CD4-positive, alpha-beta T cell treated with Interleukin-10 for 1 hour (primary cell): ENCODE measurements at places on chromosomes 13 and 19.
A peak's percentile ranks its signal among the peaks of the same experiment; 100 is the strongest.

GRCh38 chr19:31268751-31269383 is 80.4 kb downstream of the TSHZ3 start:
- DNase-seq, result no peak

DNA sequence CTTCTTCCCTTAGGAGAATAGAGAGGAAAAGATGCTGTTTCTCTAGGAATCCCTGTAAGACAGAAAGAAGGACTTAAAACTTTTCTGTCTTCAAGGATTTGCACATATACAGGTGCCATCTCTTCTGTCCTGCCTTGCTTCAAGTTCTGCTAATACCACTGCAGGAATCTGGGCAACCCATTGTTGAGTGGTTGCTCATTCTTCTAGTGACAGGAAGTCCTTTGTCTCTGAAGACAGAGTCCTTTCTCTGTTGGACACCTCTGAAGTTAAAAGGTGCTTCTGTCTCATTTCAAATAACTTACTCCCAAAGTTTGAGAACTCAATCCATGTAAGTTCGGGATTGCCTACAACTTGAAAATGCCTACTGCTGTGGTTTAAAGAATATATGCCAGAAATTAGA is 114.4 kb upstream of the TMTC4 start:
- DNase-seq, result no peak

DNA sequence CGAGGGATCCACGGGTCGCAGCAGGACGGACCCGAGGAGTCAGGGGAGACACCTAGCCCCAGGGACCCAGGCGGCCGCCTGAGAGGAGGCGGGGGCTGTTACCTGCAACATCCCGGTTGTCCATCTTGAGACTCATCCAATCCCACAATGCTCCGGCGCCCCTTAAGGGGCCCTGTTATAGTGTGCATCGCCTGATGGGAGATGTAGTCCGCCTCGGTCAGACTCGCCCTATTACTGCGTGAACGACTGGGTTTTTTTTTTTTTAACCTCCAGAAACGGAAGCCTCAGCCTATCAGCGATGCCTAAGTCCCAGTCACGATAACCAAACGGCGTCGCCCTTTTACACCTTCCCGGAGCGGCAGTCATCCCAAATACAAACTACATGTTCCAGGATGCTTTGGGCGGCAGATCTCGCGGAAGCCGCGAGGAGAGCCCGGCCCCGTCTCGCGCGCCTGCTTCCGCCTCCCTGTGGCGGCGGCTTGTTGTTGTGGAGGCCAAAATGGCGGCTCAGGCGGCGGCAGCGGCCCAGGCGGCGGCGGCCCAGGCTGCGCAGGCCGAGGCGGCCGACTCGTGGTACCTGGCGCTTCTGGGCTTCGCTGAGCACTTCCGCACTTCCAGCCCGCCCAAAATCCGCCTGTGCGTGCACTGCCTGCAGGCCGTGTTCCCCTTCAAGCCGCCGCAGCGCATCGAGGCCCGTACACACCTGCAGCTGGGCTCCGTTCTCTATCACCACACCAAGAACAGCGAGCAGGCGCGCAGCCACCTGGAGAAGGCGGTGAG is at the start of the genes MAU2 and SUGP1:
Gene MAU2 (plus strand): TSS at position 469 of the 780 bp plus-strand sequence. CDS start 31 bp downstream, at position 500.
Gene SUGP1 (minus strand): TSS at position 149 of the 780 bp plus-strand sequence. CDS start 13 bp downstream, at position 136.
- peak; percentile 92 for DNase-seq

DNA sequence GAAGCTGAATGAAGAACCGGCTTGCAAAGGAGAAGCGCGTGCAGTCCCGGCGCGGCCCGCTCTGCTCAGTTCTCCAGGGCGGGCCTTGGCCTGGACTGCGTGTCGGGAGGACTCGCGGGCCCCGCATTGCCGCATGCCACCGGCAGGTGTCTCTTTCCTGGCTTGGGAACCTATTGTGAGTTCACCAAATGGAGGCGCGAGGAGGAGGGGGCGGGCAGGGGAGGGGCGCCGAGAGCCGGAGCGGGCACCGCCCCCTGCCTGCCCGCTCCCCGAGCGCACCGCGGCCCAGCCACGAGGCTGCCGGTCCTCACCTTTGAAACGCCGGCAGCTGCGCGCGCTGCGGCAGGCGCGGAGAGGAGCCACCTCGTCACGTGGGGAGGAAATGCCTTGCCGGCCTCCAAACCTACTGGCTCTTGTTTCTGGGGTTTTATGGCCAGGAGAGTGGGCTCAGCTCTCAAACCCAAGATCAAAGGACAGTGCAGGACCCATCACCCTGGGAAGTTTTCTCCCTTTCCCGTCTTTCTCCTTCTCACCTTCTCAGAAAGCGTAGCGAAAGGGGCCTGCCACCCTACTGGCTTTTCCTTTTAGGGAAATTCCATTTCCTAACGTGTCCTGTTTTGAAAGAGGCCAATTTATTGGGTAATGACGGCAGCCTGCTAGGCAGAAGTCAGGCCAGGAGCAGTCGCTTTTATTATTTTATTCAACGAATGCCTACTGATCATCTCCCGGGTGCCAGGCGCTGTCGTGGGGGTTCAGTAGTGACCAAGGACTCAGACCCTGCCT is 13.8 kb upstream of the UBE2L5 start:
- DNase-seq, result peak; percentile 94

DNA sequence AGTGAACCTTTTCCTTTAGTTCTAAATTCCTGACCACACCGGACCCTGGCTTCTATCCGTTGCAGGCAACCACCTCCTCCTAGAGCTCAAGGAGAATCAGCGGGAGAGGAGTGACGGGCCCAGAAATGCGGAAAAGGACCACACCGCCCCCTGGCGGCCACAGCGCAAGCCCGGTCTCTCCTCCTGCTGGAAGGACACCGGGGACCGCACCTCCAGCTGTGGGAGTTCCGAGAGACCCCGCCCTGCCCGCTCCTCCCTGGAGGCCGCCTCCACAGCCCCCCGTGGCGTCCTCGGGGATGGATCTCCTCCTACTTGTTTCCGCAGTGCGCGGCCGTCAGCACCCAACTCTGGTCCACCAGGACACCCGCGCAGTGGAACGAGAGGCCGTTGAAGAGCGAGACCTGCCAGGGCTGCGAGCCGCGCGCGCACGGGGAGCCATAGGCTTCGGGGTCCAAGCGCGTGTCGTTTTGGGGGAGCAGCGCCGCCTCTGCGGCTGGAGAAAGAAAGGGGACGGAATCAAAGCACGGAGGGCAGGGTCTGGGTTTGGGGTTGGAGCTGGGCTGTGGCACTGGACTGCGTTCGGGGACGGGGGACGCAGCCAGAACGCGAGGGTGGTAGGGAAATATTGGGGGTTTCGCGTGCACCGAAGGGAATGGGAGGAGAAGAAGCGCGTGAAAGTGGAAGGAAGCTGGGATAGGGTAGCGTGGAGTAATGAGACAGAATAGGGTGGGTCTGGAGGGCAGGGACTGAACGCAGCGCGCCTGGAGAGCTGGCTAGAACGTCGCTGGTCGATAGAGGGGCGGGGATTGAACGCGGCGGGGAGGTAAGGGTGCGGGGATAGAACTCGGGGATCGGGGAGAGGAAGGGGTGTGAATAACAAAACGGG is 2.5 kb downstream of the KLK10 start:
- DNase-seq, result peak; percentile 53

DNA sequence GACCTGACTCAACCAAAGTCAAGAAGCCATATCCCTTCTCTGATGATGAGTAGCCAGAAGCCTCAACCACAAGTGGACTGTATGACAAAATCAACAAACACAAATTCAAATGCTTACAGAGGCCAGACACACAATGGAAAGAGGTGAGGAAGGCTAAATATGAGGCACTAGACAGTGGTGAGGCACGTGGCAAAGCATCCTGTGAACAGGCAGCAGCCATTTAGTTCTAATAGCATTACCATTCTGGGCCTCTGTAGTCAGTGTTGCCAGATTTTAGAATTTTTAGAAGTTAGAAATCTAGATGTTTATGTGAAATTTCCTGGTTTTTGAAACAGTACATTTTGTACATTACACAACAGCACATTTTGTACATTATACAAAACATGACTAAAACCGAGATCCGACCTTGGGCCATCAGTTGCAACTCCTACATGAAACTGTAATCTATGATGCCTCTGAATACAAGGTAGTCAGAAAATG is 403.3 kb downstream of the COG6 start:
- no peak for DNase-seq

DNA sequence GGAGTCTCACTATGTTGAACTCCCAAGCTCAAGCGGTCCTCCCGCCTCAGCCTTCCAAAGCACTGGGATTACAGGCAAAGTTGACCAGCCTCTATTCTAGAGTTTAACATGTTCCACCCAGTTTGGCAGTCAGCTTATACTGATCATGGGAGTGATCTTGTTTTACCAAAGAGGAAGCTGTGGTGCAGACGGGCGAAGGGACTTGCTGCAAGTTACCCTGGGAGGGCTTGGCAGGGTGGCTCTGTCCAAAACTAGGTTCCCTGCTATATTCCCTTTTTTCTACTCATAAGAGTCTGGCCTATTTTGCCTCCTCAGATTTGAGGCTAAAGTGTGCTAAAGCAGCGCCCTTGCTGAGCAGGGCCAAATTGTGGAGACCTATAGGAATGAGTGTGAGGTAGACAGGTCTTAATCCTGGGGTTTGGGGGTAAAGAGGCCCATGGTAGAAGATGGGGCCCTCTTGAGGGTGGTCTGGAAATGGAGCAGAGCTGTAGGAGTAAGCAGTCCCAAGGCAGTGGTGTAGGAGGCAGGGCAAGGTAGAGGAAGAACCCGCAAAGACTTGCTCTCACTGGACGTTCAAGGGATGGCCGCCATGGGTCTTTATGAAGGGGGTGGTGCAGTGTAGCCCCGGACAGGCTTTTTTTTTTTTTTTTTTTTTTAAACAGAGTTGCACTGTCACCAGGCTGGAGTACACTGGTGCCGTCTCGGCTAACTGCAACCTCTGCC is 3.3 kb downstream of the RPS19 start:
- DNase-seq, result no peak

DNA sequence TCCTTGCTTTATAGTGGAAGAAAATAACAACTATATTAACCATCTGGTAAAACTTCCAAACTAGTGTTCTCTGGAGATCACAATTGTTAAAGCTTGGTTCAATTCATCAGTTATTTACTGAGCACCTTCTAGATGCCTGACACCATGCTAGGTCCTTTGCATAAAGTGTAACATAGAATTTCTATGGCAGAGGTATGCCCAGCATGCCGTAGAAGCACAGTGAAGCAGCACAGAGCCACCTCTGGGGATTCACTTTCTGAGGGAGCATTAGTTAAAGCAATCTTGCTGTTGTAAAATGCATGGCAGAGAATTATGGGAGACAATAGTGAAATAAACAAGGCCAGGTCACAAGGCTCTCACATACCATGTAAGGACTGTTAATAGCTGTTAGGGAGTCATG is 75.2 kb downstream of the LRRC63 start:
- no peak for DNase-seq

GRCh38 chr13:83831796-83832195 is 50.5 kb downstream of the SLITRK1 start:
- DNase-seq, result no peak

GRCh38 chr19:51644636-51645271 is 1.9 kb downstream of the SIGLEC14 start:
- no peak for DNase-seq

- no peak for DNase-seq
These were observed 132.9 kb upstream of the SERP2 start for GRCh38 chr13:44240611-44241145.

- peak; percentile 72 for DNase-seq
These were observed 155.4 kb downstream of the DCT start for GRCh38 chr13:94323764-94324758.

DNA sequence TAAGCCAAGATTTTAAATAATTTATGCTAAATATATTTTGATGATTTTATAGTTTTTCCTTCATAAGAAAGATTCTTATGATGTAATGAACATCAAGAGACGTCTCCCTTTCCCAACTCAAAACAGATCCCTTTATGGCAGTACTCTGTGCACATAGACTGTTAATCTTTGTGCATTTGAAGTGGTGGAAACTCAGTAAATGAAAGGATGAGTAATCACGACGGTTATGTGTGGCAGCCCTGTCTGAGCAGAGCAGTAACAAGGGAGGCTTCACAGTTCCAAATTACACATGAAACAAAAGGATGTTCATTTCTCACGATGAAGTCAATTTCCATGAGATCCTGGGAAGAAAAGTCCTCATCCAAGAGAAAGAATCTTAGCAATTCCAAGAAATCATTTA is 498.1 kb downstream of the KLF5 start:
- no peak for DNase-seq

GRCh38 chr19:43469160-43469480 is 3.7 kb upstream of the LYPD3 start:
- DNase-seq, result peak; percentile 58

GRCh38 chr19:36489920-36490415 is 607 bp upstream of the ZNF566 start:
- peak; percentile 86 for DNase-seq

DNA sequence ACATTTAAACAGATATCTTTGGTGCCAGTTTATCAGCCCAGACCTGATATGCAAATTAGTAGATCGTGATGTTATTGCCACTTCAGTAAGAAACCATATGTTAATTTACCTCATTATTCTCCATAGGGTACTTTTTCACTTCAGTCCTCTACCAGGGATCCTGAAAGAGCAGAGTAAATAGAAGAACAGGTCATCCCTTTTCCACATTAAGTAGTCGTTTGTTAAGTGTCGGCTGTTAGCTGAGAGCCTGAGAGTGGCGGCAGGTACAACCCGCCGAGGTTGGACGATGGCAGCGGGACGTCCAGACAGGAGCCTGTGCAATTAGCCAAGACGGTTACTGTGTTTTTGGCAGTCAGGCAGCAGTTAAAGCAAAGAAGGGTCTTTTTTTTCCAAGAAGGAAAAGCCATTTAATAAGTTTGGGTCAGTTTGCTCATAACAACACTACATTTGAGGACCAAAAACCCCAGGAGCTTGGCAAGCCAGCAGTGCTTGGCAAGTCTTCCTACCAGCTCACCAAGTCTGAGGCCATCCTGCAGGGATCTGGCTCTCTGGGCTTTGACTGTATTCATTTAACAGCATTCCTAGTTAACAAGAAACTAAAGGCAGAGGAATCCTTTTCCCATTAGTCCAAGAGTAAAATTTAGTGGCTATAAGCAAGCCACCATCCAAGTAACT is 231.8 kb downstream of the SHISA2 start:
- DNase-seq, result no peak

- DNase-seq, result no peak
These were observed 2.6 kb downstream of the NEK3 start for GRCh38 chr13:52156724-52157261.

DNA sequence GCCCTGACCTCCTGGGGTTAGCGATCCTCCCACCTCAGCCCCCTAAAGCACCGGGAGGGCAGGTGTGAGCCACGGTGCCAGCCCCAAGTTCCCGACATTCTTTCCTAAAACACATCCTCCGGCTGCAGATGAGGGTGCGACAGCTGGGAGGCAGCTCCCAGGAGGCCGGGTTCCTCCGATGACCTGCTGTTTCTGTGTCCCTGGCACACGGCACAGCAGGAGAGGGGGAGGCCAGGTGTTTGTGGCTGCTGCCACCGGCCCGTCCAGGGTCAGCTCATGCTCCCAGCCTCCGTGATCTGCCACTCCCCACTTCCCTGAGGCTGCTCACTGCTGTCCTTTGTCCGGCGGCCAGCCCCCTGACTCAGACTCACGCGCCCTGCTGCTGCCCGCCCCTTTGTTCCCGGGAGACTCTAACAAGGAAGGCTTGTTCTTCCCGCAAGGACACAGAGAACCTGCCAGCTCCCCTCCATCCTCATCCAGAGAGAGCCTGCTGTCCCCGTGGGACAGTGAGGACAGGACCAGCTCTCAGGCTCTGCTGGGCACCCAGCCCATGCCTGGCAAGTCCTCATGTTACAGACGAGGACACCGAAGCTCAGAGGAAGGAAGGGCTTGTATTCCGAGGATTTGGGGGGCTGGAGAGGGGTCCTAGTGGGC is 10.6 kb upstream of the MADCAM1 start:
- DNase-seq, result no peak
